Activated CD4-positive, CD25-positive, alpha-beta regulatory T cell treated with anti-CD3 and anti-CD28 coated beads, Interleukin-2, amount 50 U/mL, for 16 hours (primary cell): ENCODE measurements at places on chromosomes 2 and 18.

DNA sequence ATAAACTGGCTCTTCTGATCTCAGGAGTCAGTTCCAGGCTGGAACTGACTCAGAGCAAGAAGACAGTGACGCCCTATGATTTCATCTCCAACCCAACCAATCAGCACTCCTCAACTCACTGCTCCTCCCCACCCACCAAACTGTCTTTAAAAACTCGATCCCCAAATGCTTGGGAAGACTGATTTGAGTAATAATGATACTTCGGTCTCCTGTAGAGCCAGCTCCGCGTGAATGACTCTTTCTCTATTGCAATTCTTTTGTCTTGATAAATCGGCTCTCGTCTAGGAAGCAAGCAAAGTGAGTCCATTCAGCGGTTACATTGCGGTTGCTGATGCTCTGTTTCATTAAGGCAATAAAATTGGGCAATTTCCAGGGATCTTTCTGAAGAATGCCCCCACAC lies 1025.3 kb upstream of the CNTNAP5 start:
- DNase-seq = no peak

- DNase-seq = no peak
Observed at GRCh38 chr2:145287736-145288135, 767.8 kb upstream of the ZEB2 start.

- DNase-seq = no peak
Observed at GRCh38 chr2:65402323-65402722, 30.1 kb downstream of the SPRED2 start.

- DNase-seq = no peak
Observed at GRCh38 chr2:104945866-104946265, 92.0 kb downstream of the POU3F3 start.

- no peak for DNase-seq
Observed at GRCh38 chr2:237482485-237482884, 4.6 kb upstream of the MLPH start.

- no peak for DNase-seq
Observed at GRCh38 chr2:200625958-200626363, 40.1 kb downstream of the AOX1 start.

GRCh38 chr2:7835151-7835550 lies 846.7 kb upstream of the ID2 start:
- no peak for DNase-seq
